Suppressor macrophage treated with lipopolysaccharide for 4 hours (primary cell): ENCODE measurements at places on chromosomes 5 and 9.

DNA sequence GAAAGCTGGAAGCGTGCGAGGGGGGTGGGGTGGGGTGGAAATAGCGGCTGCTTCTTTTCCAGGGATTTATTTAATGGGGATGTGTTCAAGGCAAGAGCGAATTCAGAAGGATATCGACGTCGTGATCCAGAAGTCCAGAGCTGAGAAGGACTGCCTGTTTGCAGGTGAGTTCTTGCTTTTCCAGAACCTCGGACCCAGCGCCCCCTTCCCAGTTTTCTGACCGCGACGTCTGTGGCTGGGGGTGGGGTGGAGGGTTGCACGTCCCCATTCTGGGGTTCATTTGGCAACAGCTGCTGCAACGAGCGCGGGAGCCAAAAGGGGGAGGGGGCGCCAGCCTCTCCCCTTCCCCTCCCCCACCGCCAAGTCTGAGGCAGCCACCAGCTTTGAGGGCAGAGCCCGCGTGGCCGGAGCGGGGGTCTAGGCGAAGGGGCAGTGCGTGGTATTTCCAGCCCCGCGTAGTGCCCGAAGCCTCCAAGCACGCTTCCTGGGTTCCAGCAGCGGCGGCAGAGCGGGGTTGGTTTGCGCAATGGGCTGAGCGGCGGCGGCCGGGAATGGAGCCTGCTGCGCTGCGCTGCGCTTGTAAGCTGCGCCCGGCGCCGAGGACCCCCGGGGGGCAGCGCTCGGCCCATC lies 701 bp downstream of the PARP8 start:
- peak; percentile 74 for DNase-seq

- no peak for DNase-seq
Measured at GRCh38 chr5:125603321-125603720, 819.9 kb upstream of the GRAMD2B start.

- peak; percentile 72 for DNase-seq
Measured at GRCh38 chr9:129752900-129753729, at the start of gene PTGES. TSS of gene PTGES (minus strand) at chr9:129753042. CDS start at chr9:129753012, 30 bp downstream.

- DNase-seq, result peak; percentile 25
Measured at GRCh38 chr9:108150736-108151586, 661.4 kb upstream of the KLF4 start.

GRCh38 chr5:58466939-58467338 lies 7.1 kb upstream of the PLK2 start:
- DNase-seq, result peak; percentile 75

- peak; percentile 24 for DNase-seq
Measured at GRCh38 chr9:129834489-129835127, 467 bp downstream of the C9orf78 start.

DNA sequence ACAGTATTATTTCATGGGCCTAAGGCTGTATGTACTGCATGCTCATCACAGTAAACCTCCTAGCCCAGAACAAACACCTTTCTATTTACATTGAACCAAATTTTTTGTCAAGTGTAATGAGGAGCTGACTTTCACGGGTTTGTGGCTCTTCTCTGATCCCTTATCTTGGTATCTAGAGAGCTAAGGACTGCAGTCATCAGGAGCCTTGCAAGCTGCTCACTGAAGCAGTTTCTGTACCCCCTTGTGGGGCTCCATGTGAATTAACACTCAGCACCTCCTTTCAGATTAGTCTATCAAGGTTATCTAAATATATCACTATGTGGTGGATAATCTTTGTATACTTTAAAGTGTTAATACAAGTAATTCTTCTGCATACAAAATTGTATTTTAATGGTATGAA lies 108.2 kb downstream of the AUH start:
- DNase-seq, result no peak

- DNase-seq, result no peak
Measured at GRCh38 chr5:178381921-178382695, 149.5 kb upstream of the PHYKPL start.

DNA sequence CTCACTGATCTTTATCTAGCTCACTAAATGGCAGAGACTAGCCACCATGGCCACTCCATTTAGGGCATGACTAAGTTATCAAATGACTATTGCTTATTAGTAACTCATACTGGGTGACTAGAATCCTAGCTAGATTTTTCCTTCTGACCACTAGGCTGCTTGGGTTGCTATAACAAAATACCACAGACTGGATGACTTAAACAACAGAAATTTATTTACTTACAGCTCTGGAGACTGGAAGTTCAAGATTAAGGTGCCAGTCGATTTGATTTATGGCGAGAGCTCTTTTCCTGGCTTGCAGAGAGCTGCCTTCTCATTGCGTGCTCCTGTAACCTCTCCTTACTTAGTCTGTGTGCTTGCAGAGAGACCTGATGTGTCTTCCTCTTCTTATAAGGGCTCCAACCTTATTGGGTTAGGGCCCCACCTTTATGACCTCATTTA lies 55.0 kb upstream of the APC start:
- DNase-seq, result no peak

GRCh38 chr9:124390794-124391658 lies 24.2 kb downstream of the PSMB7 start:
- no peak for DNase-seq

DNA sequence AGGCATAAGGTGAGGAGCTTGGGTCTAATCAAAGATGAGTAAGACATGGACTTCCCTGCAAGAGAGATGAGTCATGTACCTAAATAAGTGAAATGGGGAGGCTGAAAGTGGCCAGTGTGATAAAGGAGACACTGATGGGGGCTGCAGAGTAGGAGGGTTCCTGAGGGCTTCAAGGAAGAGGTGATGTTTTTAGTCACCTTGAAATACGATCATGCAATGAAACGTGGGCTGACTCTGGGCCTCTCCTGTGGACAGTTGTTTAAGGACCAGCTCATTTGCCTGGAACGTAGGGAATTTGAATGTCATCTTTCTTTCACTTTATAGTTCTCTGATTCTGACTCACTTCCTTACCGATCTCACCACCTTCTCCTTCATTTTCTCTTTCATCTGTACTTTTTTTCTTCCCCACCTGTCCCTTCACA lies 49.6 kb upstream of the CPLX2 start:
- DNase-seq, result no peak

GRCh38 chr5:65823845-65824445 lies 101.9 kb downstream of the NLN start:
- DNase-seq, result no peak

GRCh38 chr9:125153712-125154367 lies 10.5 kb upstream of the SCAI start:
- DNase-seq, result no peak

GRCh38 chr5:161085056-161085455 lies 233.0 kb upstream of the ATP10B start:
- DNase-seq, result no peak

DNA sequence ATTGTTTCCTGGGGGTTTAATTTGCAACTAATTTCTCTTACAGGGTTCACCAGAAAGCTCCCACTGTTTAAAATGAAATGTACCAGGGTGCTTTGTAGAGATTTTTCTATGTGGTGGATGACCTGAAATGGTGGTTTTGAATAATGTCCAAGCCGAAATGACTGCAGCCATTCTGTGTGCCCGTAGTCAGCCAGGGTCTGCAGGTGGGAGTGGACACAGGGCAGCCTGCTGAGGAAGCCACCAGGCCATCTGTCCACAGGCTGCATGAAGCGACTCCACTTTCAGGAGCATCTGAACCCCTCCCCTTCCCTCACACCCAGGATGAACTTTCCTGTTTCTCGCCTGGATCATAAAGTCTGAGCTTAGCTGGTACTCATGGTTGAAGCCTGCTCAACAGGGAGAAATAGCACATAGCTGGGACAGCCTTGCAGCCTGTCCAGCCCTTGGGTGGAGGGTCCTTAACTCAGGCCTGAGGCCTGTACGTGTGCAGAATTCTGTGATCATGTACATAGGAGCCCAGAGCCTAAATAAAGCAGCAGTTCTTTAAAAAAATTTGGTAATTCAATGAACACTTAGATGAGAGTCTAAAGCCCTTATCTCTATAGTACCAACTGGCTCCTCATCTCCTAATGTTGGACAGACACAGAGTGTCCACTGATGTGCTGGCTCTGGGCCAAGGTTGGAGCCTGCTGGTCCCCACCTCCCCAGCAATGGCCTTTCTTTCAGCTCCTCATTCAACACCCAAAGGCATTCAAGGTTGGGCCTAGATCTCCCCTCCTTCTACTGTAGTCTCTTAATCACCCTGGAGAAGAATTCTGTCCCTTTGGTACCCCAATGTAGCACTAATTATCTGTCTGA lies 72.8 kb downstream of the SHB start:
- no peak for DNase-seq

GRCh38 chr5:38157024-38157423 lies 101.3 kb upstream of the EGFLAM start:
- no peak for DNase-seq

DNA sequence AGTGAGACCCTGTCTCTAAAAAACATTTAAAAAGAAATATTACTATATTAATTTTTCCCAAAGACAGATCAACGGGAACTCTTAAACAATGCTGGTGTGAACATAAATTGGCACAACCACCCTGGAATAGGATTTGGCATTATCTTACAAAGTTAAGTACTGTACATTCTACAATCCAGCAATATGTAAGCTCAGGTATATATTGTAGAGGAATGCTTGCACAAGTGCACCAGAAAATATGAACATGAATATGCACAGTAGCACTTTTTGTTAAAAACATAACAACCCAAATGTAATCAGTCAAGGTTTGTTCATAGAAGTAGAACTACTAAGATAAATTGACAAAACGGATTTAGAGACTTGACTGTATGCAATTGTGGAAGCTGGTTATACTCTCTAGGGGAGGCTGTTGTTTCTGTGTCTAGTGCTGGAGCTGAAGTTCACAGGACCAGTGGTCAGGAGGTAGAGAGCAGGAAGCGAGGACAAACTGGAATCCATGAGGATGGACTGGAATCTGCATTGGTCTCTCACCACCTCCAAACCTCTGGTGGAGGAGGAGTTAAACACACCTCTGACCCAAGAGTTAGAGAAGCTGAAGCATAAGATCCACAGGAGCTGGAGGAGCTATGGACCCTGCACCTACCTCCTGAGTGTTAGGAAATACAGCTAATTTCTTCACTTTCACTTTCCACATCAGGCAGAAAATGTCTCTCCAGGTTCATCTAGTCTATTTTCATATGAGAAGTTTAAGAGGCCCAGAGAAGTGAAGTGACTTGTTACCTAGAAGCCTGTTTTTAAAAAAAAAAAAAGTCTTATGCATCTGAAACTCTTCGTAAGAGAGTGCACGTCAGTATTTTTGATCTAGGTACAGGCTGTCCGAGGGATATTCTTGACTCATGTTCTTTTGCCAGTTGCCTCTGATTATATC lies 20.3 kb upstream of the RIC1 start:
- no peak for DNase-seq

DNA sequence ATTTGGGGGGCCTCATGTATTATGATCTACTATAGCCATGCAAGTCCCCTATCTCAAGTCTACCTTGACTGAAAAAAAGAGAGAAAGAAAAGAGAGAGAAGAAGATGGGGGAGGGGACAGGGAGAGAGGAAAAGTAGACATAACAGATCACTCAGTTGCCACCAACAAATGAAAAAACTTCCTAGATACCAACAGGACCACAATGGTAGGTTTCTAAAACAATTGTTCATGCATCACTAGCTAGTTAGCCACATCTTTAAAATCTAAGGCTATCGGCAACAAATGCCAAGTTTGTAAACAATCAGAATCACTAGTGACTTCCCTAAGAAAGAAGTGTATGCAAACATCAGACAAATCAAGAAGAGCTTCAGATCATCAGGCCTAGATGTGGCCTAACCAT lies 328.2 kb downstream of the BNC2 start:
- DNase-seq, result no peak
